ENCODE measurements at places on chromosomes 6 and 20.

- no peaks in the 10 kb centered on the region for H3K36me3 ChIP-seq
- H3K27me3 ChIP-seq = no peaks in the 10 kb centered on the region
- no peak for DNase-seq
- no peak overlapping the region for H3K27ac ChIP-seq
- H3K4me3 ChIP-seq = no peak overlapping the region
- H3K4me1 ChIP-seq = no peaks in the 10 kb centered on the region
Measured at GRCh38 chr6:98343004-98343403, 491.4 kb upstream of the POU3F2 start.

- H3K4me3 ChIP-seq = no peak overlapping the region
- no peaks in the 10 kb centered on the region for H3K36me3 ChIP-seq
- H3K27me3 ChIP-seq = no peaks in the 10 kb centered on the region
- no peaks in the 10 kb centered on the region for H3K4me1 ChIP-seq
Measured at GRCh38 chr6:10453596-10453995, 38.7 kb upstream of the TFAP2A start.

- H3K27me3 ChIP-seq = no peaks in the 10 kb centered on the region
- DNase-seq = no peak
- H3K27ac ChIP-seq = no peak overlapping the region
- H3K4me3 ChIP-seq = no peak overlapping the region
- H3K36me3 ChIP-seq = no peaks in the 10 kb centered on the region
- no peaks in the 10 kb centered on the region for H3K4me1 ChIP-seq
Measured at GRCh38 chr6:127894051-127894450, 6.8 kb downstream of the THEMIS start.

GRCh38 chr6:149160943-149161342 is 156.6 kb upstream of the TAB2 start:
- no peak overlapping the region for H3K4me3 ChIP-seq
- H3K36me3 ChIP-seq = no peaks in the 10 kb centered on the region
- no peaks in the 10 kb centered on the region for H3K4me1 ChIP-seq
- no peak for DNase-seq
- no peak overlapping the region for H3K27ac ChIP-seq

DNA sequence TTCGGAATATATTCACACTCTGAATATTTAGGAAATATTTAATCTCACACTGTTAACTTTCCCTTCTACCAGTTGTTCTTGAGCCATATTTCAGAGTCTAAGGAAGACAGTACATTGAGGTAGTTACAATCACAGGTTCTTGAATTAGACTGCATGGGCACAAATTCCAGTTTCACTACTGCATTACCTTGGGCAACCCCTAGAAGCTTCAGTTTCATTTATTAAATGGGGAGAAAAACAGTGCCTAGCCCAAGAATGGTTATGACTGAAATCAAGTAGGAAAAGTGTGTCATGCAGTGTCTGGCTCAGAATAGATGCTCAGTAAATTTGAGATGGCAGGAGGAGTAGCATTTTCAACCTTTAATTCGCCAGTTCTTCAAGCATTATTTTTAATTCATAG is 124.5 kb upstream of the SAMD5 start:
- H3K4me1 ChIP-seq = no peaks in the 10 kb centered on the region
- H3K36me3 ChIP-seq = peaks cover 33% of the 10 kb centered on the region
- H3K27me3 ChIP-seq = no peaks in the 10 kb centered on the region

DNA sequence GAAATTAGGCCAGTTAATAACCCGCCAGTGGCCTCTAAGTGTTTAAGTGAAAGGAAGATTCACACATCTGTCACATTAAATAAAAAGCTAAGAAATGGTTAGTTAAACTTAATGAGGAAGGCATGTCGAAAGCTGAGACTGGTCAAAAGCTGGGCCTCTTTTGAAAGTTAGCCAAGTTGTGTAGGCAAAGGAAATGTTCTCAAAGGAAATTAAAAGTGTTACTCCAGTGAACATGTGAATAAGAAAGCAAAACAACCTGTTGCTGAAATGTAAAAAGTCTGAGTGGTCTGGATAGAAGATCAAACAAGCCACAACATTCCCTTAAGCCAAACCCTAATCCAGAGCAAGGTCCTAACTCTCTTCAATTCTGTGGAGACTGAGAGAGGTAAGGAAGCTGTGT is 10.9 kb upstream of the MTRF1L start:
- H3K4me3 ChIP-seq = no peak overlapping the region
- H3K27me3 ChIP-seq = no peaks in the 10 kb centered on the region
- no peaks in the 10 kb centered on the region for H3K36me3 ChIP-seq
- no peaks in the 10 kb centered on the region for H3K4me1 ChIP-seq
- DNase-seq = no peak
- H3K27ac ChIP-seq = no peak overlapping the region

DNA sequence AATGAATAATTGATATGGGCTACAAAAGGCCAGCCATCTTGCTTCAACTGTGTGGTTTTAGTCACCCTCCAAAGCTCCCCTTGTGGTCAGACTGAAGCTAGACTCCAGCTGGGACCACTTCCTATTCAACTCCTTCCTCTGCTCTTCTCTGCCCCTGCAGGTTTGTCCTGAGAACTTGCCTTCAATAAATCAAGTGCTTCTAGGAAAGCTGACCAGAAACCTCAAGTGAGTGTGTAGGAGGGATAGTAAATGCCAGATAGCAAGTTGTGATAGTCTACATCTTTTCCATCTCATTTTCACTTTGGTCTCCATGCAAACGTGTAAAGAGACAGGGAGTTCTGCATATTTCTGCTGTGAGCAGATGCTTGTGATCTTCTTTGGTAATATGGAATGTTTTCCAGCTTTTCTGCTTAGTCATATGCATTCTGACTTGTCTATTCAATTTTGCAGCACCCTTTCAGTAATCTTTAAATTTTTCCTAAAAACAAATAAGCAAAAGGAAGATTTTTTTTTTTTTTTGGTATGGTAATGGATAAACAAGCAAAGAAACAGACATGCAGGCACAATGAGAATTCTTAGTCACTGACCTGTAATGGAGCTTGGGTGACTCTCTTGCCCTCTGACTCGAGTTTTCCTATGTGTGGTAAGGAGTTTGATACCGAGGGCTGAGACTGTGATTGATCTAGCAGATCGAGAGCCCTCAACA is 201.3 kb upstream of the BTBD3 start:
- no peak overlapping the region for H3K4me3 ChIP-seq
- no peak for DNase-seq
- H3K27ac ChIP-seq = no peak overlapping the region

All from tibial nerve (tissue), 4 donors.